ENCODE measurements at places on chromosomes 1 and 21.

- DNase-seq: no peak
Measured at GRCh38 chr21:45998276-45998701, 16.7 kb downstream of the COL6A1 start.

DNA sequence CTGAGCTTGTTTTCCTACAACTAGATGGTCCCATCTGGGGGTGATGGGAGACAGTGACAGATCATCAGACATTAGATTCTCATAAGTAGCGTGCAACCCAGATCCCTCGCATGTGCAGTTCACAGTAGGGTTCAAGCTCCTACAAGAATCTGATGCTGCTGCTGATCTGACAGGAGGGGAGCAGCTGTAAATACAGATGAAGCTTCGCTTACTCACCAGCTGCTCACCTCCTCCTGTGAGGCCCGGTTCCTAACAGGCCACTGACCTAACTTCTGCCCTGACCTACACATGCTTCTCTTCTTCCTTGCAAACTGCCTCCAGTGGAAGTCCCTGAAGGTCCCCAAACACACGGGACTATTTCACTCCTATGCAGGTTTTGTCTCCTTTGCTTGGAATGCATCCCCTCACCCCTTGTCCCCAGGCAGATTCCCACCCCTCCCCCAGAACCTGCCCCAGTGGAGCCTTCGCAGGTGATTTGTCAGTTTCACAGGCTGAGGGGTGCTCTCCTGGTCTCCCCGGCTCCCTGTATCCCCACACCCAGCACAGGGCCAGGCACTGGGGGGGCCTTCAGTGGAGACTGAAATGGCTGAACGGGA lies 5.7 kb upstream of the ZBTB48 start:
- no peak for DNase-seq

- no peak for DNase-seq
Measured at GRCh38 chr1:22687191-22687590, 23.4 kb upstream of the EPHB2 start.

GRCh38 chr1:66476774-66477173 lies 57.2 kb upstream of the SGIP1 start:
- no peak for DNase-seq

- no peak for DNase-seq
Measured at GRCh38 chr1:54221113-54221834, 21.3 kb downstream of the MRPL37 start.

- no peak for DNase-seq
Measured at GRCh38 chr1:38953433-38953860, 11.8 kb upstream of the RHBDL2 start.

- no peak for DNase-seq
Measured at GRCh38 chr1:112714313-112715263, 544 bp downstream of the PPM1J start.

DNA sequence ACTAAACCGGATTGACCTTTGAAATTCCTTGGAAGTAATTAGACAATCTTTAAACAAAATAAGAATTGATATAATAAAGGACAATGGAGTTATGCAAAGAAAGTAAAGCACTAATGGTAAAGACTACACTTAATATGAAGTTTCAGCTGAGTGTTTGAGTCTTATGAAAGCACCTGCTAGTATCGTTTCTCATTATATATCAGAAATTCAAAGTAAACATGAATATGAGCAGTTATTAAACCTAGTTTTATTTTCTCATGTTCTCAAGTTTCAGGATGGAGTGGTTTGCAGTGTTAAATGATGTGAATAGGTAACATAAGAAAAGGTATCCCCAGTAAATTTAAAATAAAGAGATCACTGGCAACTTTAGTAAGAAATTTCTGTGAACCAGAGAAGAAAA lies 188.6 kb downstream of the ZP4 start:
- no peak for DNase-seq

All from stimulated activated CD4-positive, alpha-beta T cell treated with anti-CD3 and anti-CD28 coated beads, Interleukin-4, amount 100 ng/mL, for 48 hours (primary cell).